ENCODE measurements at places on chromosomes 16 and 17.

DNA sequence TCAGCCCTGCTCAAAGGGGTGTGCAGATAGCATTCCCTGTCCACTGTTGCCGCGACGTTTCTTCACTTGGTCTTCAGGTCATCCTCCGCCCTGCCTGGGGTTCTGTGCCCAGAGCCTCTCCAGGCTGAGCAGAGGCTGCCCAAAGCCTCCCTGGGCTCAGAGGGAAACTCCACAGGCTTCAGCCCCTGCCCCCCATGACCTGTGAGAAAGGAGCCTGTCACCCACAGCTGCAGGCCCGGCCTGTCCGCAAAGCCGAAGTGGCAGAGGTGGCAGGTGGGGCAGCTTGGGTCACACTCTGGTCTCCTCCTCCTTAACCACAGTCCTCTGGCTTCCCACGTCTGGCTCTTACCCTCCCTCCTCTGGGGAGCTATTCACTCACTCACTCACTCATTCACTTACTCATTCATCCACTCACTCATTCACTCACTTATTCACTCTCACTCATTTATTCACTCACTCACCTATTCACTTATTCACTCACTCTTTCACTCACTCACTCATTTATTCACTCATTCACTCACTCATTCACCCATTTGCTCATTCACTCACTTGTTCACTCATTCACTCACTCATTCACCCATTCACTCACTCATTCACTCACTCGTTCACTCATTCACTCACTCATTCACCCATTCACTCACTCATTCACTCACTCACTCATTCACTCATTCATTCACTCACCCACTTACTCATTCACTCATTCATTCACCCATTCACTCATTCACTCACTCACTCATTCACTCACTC is 7.1 kb upstream of the CPSF4L start:
- DNase-seq = no peak

GRCh38 chr17:59533694-59534093 is 31.7 kb upstream of the DHX40 start:
- DNase-seq = no peak

- peak; percentile 89 for DNase-seq
Observed at GRCh38 chr17:63774141-63774968, at the start of gene DDX42. Gene DDX42 (plus strand): TSS chr17:63774170. CDS start chr17:63787050, 12,880 bp downstream.

- DNase-seq = peak; percentile 53
Observed at GRCh38 chr17:3738562-3739295, 15.0 kb downstream of the HASPIN start.

GRCh38 chr16:71927383-71927782 is 32.1 kb downstream of the IST1 start:
- DNase-seq = no peak

- no peak for DNase-seq
Observed at GRCh38 chr17:41678907-41679739, 9.6 kb upstream of the EIF1 start.

DNA sequence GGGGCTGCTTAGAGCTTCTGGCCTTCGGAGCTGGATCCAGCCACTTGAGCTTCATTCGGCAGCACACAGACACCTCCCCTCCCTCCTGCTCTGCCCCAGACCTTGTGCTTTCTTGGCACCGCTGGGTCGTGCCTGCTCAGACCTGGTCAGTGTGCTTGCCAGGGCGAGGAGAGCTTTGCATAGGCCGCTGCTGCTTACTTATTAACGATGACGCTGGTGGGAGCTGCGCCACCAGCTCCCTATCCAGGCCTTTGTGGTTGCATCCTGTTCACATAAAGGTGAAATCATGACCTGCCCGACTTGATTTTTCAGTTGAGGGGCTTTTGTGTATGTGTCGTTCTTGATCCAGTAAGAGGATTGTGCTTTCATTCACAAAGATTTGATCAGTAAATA is 101.1 kb downstream of the MSI2 start:
- DNase-seq = no peak

DNA sequence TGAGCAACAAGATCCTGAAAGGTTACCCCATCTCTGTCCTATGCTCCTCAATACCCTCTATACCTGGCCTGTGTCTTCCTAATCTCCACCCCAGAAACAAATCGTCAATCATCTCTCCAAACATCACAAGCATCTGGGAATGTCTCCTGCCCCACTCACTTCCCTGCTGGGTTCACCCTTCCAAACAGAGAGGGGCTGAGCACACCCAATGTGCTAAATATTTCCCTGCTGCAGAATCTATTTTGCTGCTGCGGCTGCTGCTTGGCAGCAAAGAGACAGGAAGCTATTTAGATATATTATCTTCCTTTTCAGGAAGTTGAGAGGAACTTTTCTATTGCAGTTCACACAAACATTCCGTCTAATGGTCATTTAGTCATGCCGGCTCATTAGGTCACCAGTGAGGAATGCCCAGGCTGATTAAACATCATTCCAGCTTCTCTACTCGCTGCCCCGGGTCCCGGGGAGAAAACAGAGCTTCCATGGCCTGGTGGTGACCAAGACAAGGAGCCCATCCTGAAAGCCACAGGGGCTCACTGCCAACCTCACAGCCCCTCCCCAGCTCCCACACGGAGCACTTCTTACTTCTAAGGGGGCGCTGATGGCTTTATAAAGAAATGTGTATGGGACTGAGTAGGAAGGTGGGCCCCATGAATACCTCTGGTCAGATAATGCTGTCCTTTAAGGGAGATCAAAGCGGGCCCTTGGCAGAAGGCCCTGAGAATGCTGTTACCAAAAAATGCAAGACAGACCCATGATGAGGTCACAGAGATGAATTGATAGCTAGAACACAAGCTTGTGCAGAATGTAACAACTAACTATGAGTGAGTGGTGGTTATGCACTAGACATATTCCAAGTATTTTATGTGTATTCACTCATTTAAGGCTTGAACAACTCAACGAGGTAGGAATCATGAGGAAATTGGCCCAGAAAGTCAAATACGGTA is 218.3 kb downstream of the SOX9 start:
- DNase-seq = no peak

- DNase-seq = no peak
Observed at GRCh38 chr17:70405492-70406220, 236.3 kb downstream of the KCNJ2 start.

DNA sequence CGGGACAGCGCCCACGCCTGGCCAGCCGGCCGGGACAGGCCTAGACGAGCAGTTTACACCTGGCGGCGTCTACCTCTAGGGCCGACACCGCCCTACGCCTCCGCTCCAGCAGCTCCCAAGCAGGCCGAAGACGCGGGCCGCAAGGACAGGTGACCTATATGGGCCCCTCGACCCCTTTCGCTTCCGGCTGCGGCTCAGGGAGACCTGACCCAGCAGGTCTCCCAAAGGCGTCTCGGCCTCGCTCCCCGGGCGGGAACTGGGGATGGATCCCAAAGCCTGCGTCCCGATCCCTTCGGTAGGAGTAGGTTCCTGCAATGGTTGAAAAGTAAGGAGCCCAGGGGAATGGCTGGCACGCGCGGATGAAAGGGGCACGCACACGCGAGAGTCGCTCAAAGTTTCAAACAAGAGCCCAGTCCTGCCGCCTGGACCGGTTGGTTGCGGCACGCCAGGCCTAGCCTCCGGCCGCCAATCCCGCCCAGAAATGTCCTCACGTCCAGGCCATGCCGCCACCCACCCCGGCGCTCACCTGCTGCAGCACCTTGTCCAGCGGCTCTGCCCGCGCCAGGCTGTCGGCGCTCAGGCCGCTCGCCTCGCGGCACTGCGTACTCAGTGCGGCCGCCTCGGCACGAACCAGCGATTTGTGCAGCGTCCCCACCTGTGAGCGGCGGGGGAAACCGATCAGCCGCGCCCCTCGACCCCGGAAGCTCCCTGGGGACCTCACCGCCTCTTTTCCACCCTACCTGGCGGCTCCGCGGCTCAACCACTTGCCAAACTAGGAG is 630 bp downstream of the ESRP2 start:
- no peak for DNase-seq

GRCh38 chr17:47287068-47287467 is 33.4 kb downstream of the ITGB3 start:
- no peak for DNase-seq

DNA sequence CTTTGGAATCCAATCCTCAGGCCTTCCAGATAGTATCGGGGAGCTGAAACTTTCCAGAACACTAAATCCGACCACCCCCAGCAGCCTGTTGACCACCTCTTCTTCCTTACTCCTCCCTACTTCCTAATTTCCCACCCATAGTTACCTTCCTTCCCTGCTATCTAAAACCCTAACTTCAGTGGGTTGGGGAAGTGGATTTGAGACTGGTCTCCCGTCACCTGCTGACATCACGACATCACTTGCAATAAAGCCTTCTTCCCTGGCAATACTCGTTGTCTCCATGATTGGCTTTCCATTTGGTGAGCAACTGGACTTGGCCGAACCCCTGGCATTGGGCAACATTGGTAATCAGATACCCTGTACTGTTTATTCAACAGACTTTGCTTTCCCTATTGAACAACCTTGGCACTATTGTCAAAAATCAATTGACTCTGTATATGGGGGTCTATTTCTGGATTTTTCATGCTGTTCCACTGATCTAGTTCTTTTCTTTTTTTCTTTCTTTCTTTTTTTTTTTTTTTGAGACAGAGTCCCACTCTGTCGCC is 11.8 kb upstream of the FOXK2 start:
- DNase-seq = no peak

DNA sequence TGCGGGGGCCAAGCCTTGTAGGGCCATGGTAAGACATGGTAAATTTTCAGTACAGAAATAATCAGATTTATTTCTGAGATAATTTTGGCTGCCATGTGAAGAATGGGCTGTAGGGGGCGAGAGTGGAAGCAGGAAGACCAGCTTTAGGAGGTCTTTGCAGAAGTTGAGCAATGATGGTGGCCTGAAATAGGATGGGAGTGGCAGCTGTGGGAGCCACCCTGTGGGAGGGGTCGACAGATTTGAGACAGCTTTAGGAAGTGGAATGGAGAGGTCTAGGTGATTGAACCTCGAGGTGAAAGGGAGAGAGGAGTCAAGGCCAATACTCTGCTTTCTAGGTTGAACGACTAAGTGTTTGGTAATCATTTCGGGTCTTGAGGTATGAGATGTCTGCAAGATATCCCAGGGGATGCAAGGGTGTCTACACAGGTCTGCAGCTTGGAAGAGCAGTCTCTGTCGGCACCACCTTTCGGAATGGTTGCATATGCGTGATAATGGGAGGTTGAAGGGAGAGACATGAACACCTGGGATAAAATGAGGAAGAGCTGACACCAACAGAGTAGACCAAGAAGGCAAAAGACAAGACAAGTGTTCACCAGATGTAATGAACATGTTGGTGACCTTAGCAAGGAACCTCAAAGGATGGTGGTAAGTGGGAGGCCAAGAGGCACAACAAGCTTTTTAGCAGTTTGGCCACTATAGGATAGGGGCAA is 4.2 kb upstream of the ATXN7L3 start:
- DNase-seq = peak; percentile 51

GRCh38 chr16:48965386-48965785 is 316.3 kb downstream of the CBLN1 start:
- DNase-seq = no peak

DNA sequence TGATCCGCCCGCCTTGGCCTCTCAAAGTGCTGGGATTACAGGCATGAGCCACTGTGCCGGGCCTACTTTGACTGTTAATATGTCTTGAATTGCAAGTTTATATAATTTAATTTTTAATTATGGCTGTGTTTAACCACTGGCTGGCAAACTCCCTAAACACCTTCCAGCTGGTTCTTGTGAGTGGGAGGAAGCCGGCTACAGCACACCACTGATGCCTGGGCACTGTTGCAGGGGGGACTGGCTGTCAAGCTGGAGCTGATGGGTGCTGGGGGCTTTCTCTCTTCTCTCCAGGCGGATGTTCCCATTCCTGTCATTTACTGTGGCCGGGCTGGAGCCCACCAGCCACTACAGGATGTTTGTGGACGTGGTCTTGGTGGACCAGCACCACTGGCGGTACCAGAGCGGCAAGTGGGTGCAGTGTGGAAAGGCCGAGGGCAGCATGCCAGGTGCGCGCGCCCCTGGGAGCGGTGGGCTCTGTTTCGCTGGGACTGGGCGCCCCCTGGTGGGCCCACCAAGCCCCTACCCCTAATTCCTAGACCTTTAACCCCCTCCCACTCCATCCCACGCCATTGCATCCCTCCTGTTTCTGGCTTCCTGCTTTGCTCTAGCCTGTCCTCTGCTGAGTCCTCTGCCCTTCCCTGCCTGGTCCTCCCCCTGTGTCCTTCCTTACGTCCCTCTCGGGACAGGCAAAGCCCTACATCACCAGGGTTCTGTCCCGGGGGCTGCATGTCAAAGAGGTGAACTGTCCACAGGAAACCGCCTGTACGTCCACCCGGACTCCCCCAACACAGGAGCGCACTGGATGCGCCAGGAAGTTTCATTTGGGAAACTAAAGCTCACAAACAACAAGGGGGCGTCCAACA is 9.5 kb downstream of the TBX21 start:
- no peak for DNase-seq

DNA sequence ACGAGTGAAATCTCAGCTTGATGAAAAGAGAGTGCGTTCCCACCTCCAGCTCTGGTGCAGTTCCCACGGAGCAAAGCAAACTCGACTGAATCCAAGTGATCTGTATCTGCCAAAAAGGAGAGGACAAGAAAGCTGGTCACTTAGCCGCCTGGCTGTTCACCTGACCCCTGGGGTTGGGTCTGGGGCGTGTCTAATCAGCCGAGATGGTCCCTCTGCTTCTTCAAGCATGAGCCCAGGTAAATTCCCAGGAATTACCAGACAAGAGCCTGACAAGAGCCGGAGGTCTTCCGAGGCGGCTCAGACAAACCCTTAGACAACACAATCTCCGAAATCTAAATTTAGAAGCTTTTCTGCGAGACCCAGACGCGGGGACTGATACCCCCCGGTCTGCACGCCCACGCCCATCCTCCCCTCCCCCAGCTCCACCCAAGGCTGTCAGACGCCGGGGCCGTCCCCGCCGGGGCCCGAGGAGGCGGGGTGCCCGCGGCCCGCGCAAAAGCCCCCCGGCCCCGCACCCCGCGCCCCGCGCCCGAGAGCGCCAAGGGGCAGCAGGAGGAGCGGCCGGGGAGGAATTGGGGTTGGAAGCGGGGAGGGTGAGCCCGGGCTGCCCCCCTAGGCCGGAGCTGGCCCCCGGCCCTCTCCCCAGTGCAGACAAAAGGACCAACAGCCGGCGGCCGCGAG is 674 bp downstream of the ZNF821 start:
- peak; percentile 26 for DNase-seq

DNA sequence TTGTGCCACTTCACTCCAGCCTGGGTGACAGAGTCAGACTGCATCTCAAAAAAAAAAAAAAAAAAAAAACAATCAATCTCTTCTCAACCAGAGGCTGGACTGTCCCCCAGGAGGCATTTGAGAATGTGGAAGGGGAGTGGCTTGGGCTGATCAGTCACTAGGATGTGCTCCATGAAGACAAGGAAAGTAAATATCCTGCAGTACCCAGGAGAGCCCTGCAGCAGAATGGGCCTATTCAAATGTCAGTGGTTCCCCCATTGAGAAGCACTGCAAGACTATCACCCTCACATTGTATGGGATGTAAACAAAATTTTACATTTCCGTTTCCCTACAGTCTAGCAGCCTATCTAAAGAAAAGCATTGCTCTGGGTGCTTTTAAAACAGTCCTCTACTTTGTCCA is 70.3 kb downstream of the DNAH9 start:
- DNase-seq = no peak

Data from stimulated activated CD4-positive, alpha-beta T cell treated with anti-CD3 and anti-CD28 coated beads, TNF-alpha, amount 100 ng/mL, for 24 hours (primary cell).